HFFc6 (cell line): ENCODE measurements at places on chromosomes 3 and 15. TPM values are rescaled to one million over a fixed set of nuclear protein-coding genes. Genes with fewer than 3 reads are reported as not detected.

Gene GOLGA6L1
- total RNA-seq = not detected in 3 replicates

Gene SFMBT1
- 3.2 to 3.8 TPM (median 3.7 TPM) in 3 replicates for total RNA-seq

Gene FGD5
- not detected in 3 replicates for total RNA-seq

Gene GP9
- total RNA-seq = not detected in 3 replicates

Gene SLC51A
- not detected in 2 replicates for total RNA-seq

Gene CPN2
- 0.19 to 0.34 TPM (median 0.24 TPM) in 3 replicates for total RNA-seq

Gene ATOSA
- total RNA-seq = 20.3 and 31.3 TPM in 2 replicates

DNA sequence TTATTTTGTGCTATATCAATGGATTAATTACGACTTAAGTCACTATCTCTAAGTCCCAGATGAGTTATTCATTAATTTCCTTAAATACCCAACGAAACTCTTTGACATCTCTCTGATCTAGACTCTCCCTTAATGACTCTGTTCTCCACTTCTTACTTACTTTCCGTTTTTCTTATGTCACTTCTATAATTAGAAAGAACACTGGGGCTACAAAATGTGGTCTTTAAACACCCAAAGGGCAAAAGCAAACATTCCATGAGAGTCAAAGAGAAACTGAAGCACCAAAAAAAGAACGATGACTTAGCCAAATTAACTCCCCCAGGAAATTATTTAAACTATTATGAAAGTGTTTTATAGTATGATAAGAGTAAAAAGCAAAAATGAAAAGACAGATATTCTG, 166.4 kb upstream of the UBE2E2 start:
- no peaks in the 10 kb centered on the region for H3K36me3 ChIP-seq
- H3K4me1 ChIP-seq = no peaks in the 10 kb centered on the region
- no peak for DNase-seq
- H3K27me3 ChIP-seq = no peaks in the 10 kb centered on the region; the same call in 1 of the 2 replicates
- no peak overlapping the region for H3K4me3 ChIP-seq
- H3K27ac ChIP-seq = no peak overlapping the region

DNA sequence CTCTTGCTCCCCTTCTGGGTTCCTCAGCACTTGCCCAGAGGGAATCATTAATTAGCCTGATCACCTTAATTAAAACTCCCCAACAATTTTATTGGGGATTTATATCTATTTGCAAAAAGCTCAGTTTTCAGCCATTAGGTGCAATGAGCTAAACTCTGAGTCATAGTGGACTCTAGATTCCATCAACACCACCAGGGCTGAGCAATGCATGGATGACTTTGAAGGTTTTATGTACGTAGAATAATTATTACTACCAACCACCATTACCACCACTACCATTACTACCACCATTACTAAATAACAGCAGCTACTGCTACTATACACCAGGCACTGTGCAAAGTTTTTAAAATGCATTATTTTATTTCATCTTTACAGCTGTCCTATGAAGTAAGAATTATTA, 81.2 kb downstream of the ZNF621 start:
- DNase-seq = no peak
- H3K27me3 ChIP-seq = peaks cover 1% of the 10 kb centered on the region; the same call in 1 of the 2 replicates
- H3K4me1 ChIP-seq = no peaks in the 10 kb centered on the region

- no peaks in the 10 kb centered on the region; the same call in 1 of the 2 replicates for H3K27me3 ChIP-seq
- peaks cover 5% of the 10 kb centered on the region; the same call in 1 of the 2 replicates for H3K36me3 ChIP-seq
- no peak for DNase-seq
- H3K4me1 ChIP-seq = peaks cover 61% of the 10 kb centered on the region
- H3K27ac ChIP-seq = peak overlapping the region; percentile 80
Measured at GRCh38 chr3:100776746-100777145, 67.5 kb downstream of the TFG start.

- H3K4me3 ChIP-seq = peak overlapping the region; percentile 99
- H3K36me3 ChIP-seq = peaks cover 46% of the 10 kb centered on the region
- H3K27ac ChIP-seq = peak overlapping the region; percentile 99
- peaks cover 50% of the 10 kb centered on the region for H3K4me1 ChIP-seq
- DNase-seq = peak; percentile 93
Measured at GRCh38 chr3:57596495-57597126, 533 bp downstream of the ARF4 start.

DNA sequence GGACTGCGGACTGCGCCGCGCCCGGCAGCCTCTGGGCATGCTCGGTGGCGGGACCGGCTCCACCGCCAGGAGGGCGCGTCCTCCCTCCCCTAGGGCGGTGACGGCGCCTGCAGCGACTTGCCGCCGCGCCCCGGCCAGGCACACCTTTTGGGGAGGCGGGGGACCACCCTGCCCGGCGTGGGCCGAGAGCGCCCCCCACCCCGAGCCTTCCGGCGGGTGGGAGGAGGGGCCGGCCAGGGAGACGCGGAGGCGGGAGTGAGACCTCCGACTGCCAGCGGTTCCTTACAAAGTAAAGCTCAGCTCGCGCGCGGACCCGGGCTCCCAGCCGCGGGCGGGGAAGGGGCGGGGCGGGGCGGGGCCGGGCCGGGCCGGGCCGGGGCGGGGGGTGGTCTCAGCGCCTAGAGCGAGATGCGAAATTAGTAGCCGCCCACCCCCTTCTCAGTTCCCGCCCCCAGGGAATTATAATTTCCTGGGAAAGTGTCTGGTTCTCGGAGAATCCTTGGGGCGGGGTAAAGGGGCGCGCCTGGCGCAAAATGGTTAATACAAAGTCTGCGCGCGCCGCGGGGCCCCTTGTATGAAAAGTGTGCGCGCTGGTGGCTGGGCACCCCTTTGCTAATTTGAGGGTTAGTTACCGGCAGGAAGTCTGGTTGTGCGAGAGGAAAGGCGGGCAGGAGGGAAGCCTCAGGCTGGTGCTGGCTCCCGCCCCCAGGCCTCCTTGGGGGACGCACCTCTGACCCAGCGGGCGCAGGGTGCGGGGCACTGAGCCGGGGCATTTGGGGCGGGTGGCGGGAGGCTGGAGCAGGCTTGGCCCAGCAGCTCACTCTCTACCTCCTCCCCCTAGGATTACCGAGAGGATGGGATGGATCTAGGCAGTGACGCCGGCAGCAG, 224.8 kb upstream of the IL12A start:
- peaks cover 35% of the 10 kb centered on the region for H3K36me3 ChIP-seq
- H3K4me3 ChIP-seq = peak overlapping the region; percentile 100
- DNase-seq = peak; percentile 85
- H3K4me1 ChIP-seq = peaks cover 52% of the 10 kb centered on the region

DNA sequence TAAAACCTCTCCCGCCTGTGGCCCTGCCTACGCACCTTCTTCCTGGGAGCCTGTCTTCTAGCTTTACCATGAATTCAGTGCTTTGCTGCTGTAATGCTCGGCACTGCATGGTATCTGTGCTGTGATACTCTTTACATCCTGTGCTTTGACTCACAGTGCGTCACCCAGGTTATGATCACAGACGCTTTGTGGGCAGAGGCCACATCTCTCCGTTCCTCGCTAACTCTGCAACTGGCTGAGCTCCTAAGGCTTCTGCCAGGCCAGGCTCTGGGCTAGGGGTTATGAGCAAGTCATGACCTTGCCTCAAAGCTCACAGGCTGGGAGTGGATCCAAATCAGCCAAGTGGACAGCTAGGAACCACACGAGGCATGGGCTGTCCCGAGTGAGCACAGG, 23.2 kb downstream of the SPTBN5 start:
- peaks cover 11% of the 10 kb centered on the region for H3K27me3 ChIP-seq
- H3K36me3 ChIP-seq = no peaks in the 10 kb centered on the region
- H3K4me1 ChIP-seq = peaks cover 12% of the 10 kb centered on the region
- H3K27ac ChIP-seq = peak overlapping the region; percentile 91
- no peak overlapping the region; the same call in 1 of the 2 replicates for H3K4me3 ChIP-seq

- DNase-seq = no peak
- no peak overlapping the region for H3K4me3 ChIP-seq
- no peak overlapping the region for H3K27ac ChIP-seq
- no peaks in the 10 kb centered on the region for H3K27me3 ChIP-seq
- H3K36me3 ChIP-seq = no peaks in the 10 kb centered on the region
Measured at GRCh38 chr3:109175411-109175810, 38.9 kb downstream of the C3orf85 start.

- 0 out of 2 replicates have a peak, but pooled peaks cover 4% of the 10 kb centered on the region for H3K4me1 ChIP-seq
- DNase-seq = no peak
- H3K27me3 ChIP-seq = no peaks in the 10 kb centered on the region; the same call in 1 of the 2 replicates
- no peak overlapping the region for H3K27ac ChIP-seq
- no peak overlapping the region for H3K4me3 ChIP-seq
Measured at GRCh38 chr3:171854649-171855305, 11.6 kb downstream of the TMEM212 start.

GRCh38 chr15:81889485-81889881, 156.3 kb downstream of the MEX3B start:
- no peak for DNase-seq
- no peaks in the 10 kb centered on the region; the same call in 1 of the 2 replicates for H3K27me3 ChIP-seq
- no peaks in the 10 kb centered on the region for H3K36me3 ChIP-seq
- peaks cover 47% of the 10 kb centered on the region for H3K4me1 ChIP-seq
- H3K4me3 ChIP-seq = peak overlapping the region; percentile 64; the same call in 1 of the 2 replicates
- peak overlapping the region; percentile 90 for H3K27ac ChIP-seq

DNA sequence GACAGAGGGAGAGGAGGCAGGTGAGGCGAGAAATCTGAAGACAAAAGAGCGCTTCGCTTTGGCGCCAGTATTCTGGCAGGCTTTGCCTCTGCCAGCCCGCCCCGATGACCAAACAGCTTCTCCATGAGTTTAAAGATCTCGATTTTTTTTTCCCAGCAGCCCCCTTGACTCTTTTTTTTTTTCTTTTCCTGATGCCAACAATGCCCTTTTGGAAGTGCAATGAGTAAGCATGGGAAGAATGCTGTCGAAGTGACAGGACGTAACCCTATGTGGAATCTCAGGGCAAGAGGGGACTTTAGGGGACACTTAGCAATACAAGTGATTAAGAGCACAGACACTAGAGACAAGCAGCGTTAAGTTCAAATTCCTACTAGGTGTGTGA, 211.7 kb downstream of the FGF12 start:
- no peaks in the 10 kb centered on the region for H3K4me1 ChIP-seq
- H3K27me3 ChIP-seq = peaks cover 2% of the 10 kb centered on the region; the same call in 1 of the 2 replicates
- no peak overlapping the region for H3K27ac ChIP-seq
- no peak for DNase-seq

GRCh38 chr3:23948761-23949160, 3.7 kb downstream of the NR1D2 start:
- no peak overlapping the region for H3K27ac ChIP-seq
- peak; percentile 30 for DNase-seq
- H3K27me3 ChIP-seq = peaks cover 4% of the 10 kb centered on the region; the same call in 1 of the 2 replicates
- no peak overlapping the region for H3K4me3 ChIP-seq
- H3K4me1 ChIP-seq = peaks cover 71% of the 10 kb centered on the region

- peaks cover 20% of the 10 kb centered on the region for H3K27me3 ChIP-seq
- H3K27ac ChIP-seq = no peak overlapping the region
- DNase-seq = no peak
- H3K4me3 ChIP-seq = no peak overlapping the region
- H3K36me3 ChIP-seq = no peaks in the 10 kb centered on the region
Measured at GRCh38 chr15:29533647-29534046, 264.0 kb upstream of the NSMCE3 start.

- H3K36me3 ChIP-seq = peaks cover 15% of the 10 kb centered on the region
- H3K27ac ChIP-seq = peak overlapping the region; percentile 100
- no peak for DNase-seq
- peaks cover 5% of the 10 kb centered on the region; the same call in 1 of the 2 replicates for H3K27me3 ChIP-seq
Measured at GRCh38 chr3:187739094-187739560, 6.1 kb downstream of the BCL6 start.

- peak overlapping the region; percentile 76 for H3K27ac ChIP-seq
- no peaks in the 10 kb centered on the region for H3K27me3 ChIP-seq
- H3K4me3 ChIP-seq = peak overlapping the region; percentile 75
- peak; percentile 62 for DNase-seq
Measured at GRCh38 chr3:63960048-63960711, 48.0 kb upstream of the SCAANT1 start.

- no peaks in the 10 kb centered on the region for H3K27me3 ChIP-seq
- H3K4me3 ChIP-seq = no peak overlapping the region
- no peak for DNase-seq
Measured at GRCh38 chr3:25137606-25138005, 290.5 kb upstream of the RARB start.

GRCh38 chr3:82509106-82509842, 747.8 kb upstream of the GBE1 start:
- no peaks in the 10 kb centered on the region for H3K27me3 ChIP-seq
- H3K27ac ChIP-seq = no peak overlapping the region
- H3K4me1 ChIP-seq = no peaks in the 10 kb centered on the region
- no peak overlapping the region for H3K4me3 ChIP-seq
- DNase-seq = no peak
- no peaks in the 10 kb centered on the region for H3K36me3 ChIP-seq

- H3K4me1 ChIP-seq = peaks cover 19% of the 10 kb centered on the region
- peak; percentile 15 for DNase-seq
- no peaks in the 10 kb centered on the region for H3K36me3 ChIP-seq
- no peak overlapping the region for H3K27ac ChIP-seq
- H3K27me3 ChIP-seq = no peaks in the 10 kb centered on the region
- no peak overlapping the region for H3K4me3 ChIP-seq
Measured at GRCh38 chr3:148360051-148360450, 337.7 kb upstream of the AGTR1 start.

GRCh38 chr3:38334142-38335055, 12.2 kb upstream of the XYLB start:
- H3K27ac ChIP-seq = no peak overlapping the region; the same call in 1 of the 2 replicates
- peaks cover 2% of the 10 kb centered on the region for H3K27me3 ChIP-seq
- no peak overlapping the region for H3K4me3 ChIP-seq
- peak; percentile 73 for DNase-seq
- H3K4me1 ChIP-seq = peaks cover 25% of the 10 kb centered on the region
- no peaks in the 10 kb centered on the region for H3K36me3 ChIP-seq

DNA sequence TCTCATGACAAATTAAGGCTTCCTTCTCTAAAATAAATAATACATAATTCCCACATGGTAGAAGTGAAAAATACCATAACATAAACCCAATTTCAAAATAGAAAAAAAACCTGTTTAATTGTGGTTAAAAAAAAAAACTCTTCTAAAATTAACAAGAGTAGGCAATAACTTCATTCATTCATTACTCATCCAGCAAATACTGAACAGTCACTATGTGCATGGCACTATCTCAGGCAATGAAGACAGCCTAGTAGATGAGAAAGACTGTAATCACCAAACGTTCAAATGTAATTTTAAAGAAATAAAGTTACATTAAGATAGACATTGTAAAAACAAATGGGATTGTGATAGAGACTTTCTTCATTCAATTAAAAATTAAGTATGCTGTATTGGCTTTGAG, 43.4 kb downstream of the TFDP2 start:
- no peaks in the 10 kb centered on the region for H3K36me3 ChIP-seq
- no peaks in the 10 kb centered on the region for H3K27me3 ChIP-seq
